SIG-M5 (cell line): ENCODE measurements at places on chromosomes 7 and 10.

DNA sequence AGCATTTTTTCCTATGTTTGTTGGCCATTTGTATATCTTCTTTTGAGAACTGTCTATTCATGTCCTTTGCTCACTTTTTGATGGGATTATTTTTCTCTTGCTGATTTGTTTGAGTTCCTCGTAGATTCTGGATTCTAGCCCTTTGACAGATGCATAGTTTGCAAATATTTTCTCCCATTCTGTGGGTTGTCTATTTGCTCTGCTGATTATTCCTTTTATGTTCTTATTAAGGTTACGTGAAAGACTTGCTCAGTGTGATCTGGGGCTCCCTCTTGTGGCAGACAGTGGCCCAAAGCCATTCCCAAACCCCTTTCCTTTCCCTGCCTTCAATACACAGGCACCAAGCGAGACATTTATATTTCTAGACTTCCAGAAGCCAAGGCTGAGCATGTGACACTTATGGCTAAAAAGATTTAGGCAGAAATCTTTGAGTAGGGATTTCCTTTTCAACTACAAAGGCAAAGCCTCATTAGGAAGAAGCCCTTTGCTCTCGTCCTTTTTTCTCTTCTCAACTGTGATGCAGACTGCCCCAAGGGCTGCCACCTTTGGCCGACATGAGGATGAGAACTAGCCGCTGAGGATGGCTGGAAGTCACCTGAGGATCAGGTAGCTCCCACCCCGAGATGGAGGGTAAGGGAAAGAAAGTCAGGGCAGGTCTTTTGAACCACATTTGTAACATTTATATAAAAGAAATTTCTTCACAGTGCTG, 23.6 kb downstream of the ST8SIA6 start:
- no peak for DNase-seq

GRCh38 chr10:52810761-52811160, 38.2 kb upstream of the MBL2 start:
- DNase-seq, result no peak

DNA sequence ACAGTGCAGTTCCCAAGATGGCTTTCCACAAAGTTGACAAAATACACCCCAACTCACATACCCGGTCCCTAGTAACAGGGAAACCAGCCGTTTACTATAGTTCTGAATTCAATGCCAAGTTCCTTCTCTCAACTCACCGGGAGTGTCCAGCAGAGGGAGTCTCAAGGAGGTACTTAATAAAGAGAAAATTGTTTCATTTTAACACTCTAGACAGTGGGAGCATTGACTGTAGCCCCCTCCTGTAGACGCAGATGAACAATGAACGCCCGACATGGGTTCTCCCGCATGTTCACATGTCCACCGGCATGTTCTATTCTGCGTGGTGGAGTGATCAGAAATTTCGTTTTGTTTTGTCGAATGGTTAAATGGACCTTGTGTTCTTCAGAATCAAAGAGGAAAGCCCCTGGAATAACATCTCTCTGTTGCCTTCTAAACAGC, 1.9 kb downstream of the HIPK2 start:
- DNase-seq, result peak; percentile 31

DNA sequence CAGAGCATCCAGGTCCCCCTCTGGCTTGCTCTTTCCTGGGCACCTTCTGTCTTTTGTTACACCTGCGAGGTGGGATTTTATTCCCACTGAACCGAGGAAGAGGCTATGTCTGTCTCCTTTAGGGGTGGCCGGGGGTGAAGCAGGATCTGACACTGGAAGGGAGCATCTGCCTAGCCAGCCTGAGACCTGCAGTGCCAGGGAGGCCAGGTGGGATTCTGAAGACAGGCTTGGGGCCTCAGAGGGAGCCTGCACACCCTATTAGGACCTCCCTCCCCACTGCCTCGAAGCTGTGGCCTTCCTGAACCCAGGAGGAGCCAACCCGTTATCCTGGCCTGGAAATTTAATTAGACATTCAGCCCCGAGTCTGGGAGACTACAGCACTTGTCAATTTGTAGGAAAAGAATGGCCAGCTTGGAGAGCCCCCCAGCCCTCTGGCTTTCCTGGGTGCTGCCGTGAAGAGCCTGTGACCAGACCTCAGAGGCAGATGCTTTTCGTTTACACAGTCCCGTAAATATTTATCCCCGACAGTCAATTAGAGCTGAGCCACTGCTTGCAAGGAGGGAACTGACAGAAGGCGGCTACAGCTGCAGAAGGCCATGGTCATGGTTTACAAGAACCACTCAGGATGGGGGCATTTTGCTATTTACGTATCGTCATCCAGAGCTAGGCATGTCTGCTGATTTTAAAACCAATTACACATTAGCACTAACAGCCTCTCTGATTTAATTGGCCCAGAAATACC, 19.7 kb downstream of the CHAT start:
- DNase-seq, result no peak

GRCh38 chr10:1736972-1737221, 428 bp downstream of the ADARB2 start:
- DNase-seq, result no peak

DNA sequence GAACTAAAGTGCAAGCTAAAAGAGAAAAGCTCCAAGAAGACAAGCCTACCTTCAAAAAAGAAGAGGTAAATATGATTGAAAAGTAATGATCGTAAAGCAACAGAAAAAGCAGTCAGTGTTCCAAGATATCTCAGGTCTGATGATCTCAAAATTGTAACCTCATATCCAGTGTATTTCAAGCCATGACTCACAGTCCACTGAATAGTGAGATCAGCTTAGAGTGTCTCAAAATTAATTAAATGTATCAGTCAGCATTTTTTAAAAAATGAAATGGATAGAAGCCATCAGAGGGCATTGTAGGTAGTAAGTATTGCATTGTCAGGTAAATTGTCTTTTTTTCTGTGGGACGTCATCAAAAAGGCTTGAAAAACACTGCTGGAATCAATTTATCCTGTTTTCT, 50.6 kb upstream of the AGBL3 start:
- DNase-seq, result no peak

DNA sequence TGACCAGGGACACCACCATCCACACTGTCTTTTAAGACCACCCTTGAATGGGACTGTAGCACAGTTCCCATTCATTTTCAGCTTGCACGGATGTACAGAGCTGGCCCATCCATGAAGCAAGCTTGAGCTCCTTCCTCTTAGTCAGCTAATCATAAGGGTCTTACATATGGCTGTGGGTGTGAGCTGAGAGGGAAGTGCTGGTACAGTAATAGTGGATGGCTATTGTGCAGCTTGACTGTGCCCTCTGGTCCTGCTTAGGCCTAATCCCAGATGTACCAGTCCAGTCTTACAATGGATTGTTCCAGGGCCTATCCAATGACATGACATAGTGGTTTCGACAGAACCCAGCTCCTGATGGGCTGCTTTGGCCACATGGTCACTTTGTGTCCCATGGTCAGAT, 96.9 kb upstream of the ZNF438 start:
- DNase-seq, result no peak

DNA sequence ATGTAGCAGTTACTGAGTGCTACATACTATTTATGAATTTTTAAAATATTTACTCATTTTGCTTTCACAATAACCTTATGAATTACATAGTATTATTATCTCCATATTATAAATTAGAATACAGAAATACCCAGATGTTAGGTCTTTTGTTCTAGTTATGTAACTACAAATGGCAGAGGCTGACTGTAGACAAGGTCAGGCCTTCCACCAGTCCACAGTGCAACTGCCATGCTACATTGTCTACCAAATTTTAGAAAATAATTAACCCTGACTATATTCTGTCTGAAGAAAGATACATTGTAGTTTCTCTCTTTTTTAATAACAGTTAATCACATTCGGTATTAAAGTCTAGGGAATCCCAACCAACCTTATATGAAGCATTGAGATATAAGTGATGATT, 280.9 kb downstream of the MALRD1 start:
- DNase-seq, result no peak

- DNase-seq, result no peak
These were observed 127.4 kb upstream of the AGR3 start for GRCh38 chr7:17009007-17009719.

DNA sequence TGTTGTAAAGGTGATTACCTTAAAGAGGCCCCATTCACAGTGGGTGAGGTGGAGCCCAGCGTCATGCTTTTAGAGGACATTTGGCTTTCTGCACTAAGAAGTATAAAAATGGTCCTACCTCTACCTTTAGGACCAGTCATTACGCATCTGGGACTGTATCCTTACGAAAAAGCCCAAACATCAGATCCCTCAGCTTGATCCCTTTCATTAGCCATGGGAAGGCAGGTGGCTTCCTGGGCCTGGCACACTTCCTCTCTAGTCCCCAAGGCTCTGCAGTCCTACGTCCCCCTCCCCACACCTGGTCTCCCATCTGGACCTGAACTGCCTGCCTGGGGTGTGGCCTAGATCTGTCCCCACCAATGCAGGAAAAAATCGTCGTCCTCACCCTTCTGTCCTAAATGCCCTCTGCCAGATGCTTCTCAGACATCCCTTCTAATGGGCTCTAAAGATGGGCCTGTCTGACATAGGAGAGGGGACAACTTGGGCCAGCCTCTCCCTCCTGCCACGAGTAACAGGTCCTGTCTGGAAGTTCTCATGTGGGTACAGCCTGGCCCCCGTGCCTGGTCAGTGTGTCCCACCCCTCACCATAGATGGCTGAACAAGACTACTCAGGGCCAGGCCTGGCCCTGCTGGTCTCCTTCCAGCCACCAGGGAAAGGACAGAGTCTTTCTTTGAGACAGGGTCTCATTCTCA, 11.8 kb upstream of the SLC18A3 start:
- DNase-seq, result no peak

GRCh38 chr7:129017264-129017663, 37.6 kb downstream of the TNPO3 start:
- no peak for DNase-seq

- no peak for DNase-seq
These were observed 34.5 kb upstream of the PDZD8 start for GRCh38 chr10:117409549-117410305.

- DNase-seq, result no peak
These were observed 147.5 kb downstream of the PTN start for GRCh38 chr7:137195996-137196395.

DNA sequence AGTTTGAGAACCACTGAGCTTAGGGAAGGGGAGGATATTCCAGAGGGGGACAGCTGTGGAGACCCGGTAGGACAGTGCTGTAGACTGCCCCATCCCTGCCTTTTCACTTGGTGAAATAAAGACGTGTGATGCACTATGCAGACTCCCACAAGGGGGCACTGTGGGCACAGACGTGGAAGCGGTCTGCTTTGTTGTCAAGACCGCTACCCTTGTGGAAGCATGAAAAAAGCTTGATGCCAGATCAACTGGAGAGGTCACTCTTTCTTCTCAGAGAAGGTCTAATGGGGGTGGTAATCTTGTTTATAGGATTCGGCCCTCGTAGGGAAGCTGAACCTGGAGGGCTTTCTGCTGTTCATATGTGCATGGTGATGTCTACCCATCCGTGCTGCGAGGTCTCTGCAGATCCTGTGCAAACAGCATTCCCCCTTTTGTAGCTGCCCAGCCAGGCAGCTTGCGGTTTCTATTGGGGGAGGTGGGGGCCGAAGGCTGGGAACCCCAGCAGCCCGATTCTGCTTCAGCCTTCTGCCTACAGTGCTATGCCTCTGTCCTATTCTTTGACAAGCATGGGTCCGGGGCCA, 13.7 kb downstream of the RPS24 start:
- no peak for DNase-seq

DNA sequence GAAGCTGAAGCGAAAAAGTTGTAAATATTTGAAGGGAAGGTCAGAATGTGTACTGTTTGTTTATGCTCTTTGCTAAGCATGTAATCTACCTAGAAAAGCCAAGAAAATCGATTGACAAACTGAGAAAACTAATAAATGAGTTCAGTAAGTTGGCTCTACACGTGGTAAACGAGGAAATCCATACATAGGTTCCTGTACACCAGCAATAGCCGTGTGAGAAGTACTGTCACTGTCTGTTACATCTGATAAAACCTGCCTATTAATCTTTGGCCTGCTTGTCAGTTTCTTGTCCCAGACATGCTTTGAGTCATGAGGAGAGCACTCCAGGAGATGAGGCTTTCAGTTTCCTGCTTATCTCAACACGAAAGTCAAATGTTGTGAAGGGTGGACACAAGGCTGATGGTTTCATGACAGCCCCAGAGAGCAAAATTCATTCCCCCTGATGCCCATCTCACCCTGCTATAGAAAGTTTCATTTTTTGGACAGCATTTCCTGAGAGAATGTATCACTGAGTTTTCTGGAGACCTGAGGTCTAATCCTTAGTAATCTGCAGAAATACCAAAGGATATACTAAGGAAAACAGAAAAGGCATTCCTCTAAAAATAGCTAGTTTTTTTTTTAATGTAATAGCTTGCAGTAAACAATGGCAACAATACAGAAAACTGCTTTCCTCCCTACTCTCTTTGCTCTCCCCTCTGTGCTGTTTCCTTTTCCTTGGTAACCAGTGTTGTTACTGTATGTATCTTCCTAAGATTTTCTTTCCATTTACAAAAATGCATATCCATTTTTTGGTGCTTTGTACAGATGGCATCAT, 18.8 kb downstream of the BMPR1A start:
- DNase-seq, result no peak

DNA sequence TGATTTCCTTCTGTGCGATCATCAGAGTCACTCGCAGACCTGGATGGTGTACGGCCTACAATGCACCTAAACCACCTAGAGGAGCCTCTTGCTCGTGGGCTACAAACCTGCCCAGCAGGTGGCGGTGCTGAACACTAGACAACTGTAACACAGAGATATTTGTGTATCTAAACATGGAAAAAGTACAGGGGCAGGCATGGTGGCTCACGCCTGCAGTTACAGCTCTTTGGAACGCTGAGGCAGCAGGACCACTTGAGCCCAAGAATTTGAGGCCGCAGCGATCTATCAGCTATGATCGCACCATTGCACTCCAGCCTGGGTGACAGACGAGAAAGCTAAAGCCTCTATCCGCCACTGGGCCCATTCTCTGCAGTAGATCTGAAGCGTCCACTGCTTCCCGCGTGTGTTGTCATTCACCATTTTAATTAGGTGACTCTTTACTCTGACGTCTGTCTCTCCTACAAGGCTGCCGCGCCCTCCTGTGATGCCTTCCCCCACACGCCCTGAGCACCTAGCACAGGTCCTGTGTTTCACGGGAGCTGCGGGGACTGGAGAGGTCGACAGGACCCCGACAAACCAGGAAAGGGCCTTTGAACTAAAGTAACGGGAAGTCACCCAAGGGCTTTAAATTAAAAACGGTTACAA, 774 bp downstream of the TUBGCP2 start:
- DNase-seq, result no peak

- no peak for DNase-seq
These were observed 325.5 kb upstream of the C7orf33 start for GRCh38 chr7:148264933-148265557.

GRCh38 chr7:48085942-48086341, 3.1 kb upstream of the UPP1 start:
- DNase-seq, result no peak

DNA sequence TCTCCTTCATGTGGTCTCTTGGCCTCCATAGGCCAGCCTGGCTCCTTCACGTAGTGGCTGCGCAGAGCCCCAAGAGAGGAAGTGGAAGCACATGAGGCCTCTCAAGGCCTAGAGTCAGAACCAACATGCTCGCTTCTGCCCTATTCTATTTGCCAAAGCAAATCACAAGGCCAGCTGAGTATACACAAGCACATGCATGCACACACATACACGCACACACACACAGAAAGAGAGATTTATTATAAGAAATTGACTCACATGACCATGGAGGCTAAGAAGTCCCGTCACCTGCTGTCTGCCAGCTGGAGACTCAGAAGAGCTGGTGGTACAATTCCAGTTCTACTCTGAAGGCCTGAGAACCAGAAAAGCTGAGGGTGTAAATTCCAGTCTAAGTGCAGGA, 64.3 kb upstream of the NRP1 start:
- DNase-seq, result no peak
